ENCODE measurements at places on chromosomes 2 and 18. TPM values are rescaled to one million over a fixed set of nuclear protein-coding genes. Genes with fewer than 3 reads are reported as not detected.

- DNase-seq: no peak
Measured at GRCh38 chr2:100972452-100972851, 29.6 kb upstream of the RPL31 start.

MC2R gene
- not detected for total RNA-seq

- DNase-seq: no peak
Measured at GRCh38 chr2:21500401-21500945, 376.7 kb downstream of the TDRD15 start.

- DNase-seq: no peak
Measured at GRCh38 chr2:144190908-144191605, 328.9 kb downstream of the ZEB2 start.

FMNL2 gene
- total RNA-seq: 0.42 TPM

GRCh38 chr2:219404954-219405353 lies 13.2 kb upstream of the DES start:
- DNase-seq: no peak

ANKRD53 gene
- 0.33 TPM for total RNA-seq

GRCh38 chr2:32820088-32820487 lies 126.7 kb upstream of the LTBP1 start:
- no peak for DNase-seq
